SK-N-MC (cell line): ENCODE measurements at places on chromosomes 5 and 9.
A peak's percentile ranks its signal among the peaks of the same experiment; 100 is the strongest.

DNA sequence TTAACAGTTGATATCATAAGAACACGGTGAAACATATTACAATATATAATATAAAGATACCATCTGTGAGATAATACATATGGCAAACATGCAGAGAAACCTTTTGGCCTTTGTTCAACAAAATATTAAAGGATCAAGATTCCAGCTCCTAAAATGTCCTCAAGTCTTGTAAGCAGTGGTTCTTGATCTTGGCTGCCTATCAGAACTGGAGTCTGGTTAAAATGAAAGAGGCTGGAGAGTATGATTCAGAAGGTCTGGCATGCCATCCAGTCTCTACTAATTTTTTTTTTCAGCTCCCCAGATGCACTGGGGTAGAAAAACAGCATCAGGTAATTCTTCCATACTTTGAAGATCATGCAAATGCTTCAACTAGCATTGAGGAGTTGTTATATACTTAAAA is 83.2 kb downstream of the TNC start:
- DNase-seq = no peak

DNA sequence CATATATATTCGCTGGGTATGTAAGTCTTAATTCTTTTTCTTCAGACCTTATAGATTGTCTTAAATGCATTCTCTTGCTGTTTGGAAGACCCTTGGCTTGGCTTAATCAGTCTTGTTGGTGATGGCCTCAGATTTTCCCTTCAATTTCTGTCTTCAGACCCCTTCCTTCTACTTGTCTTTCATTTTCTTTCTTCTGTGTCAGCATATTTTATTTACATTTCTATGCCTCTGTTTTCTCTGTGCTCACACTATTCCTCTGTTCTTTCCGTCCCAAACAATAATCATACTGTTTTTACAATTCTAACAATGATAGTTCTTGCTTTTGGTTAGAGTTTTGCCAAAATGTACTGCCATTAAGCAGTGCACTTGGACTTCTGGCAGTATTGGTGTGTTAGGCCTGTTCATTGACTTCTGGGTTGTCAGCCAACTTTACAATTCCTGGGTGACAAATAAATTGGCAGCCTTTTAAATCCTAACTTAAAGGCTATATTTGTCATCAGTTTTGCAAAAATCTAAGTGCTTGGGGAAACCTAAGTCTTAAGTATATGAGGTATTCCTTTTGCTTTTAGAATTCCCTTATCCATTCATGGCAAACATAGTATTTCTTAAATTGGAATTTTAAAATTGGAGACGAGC is 8.0 kb downstream of the SRFBP1 start:
- no peak for DNase-seq

- DNase-seq = no peak
Measured at GRCh38 chr5:79261897-79262296, 26.0 kb downstream of the JMY start.

DNA sequence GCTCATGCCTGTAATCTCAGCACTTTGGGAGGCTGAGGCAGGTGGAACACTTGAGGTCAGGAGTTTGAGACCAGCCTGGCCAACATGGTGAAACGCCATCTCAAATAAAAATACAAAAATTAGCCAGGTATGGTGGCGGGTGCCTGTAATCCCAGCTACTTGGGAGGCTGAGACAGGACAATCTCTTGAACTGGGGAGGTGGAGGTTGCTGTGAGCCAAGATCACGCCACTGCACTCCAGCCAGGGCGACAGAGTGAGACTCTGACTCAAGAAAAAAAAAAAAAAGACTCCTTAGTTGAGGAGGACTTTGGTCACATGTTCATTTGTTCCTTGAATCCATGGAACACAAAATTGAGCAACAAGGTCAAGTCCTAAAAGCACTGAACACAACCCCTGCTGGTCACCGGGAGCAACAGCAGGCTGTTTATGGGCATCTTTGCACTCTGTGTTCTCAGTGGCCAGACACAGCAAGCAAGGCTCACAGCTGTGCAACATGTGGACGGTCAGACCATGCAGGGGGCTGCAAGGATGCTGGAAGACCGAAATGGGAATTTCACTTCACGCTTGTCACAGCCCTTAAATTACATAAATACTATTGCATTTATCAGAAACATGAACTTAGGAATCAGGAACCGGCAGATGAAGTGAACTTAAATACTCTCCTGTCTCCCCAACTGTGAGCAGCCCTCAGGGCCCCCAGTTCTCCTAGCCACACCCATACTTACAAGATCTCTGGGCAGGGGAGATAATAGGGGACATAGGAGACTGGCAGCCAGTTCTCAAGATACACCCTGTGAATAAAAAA is 2.8 kb downstream of the GBGT1 start:
- DNase-seq = no peak

GRCh38 chr9:75891771-75892215 is 1.3 kb downstream of the PCSK5 start:
- DNase-seq = no peak

DNA sequence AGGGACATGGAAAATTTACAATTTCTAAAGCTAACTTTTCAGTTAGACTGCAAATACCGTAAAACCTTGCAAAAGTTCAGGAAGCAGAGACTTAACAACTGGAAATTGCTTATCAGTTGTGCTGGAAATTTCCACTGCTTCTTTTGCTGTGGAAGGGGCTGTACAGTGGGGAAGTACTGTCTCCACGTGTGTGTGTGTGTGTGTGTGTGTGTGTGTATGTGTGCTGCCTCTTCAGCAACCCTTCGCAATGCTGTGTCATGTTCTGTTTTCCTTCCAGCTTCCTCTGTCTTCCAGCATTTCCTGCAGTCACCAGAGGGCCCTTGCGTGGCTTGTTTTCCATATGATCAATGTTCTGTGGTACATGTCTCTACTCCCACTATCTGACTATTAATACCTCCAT is 87.5 kb upstream of the RANBP3L start:
- peak; percentile 58 for DNase-seq

DNA sequence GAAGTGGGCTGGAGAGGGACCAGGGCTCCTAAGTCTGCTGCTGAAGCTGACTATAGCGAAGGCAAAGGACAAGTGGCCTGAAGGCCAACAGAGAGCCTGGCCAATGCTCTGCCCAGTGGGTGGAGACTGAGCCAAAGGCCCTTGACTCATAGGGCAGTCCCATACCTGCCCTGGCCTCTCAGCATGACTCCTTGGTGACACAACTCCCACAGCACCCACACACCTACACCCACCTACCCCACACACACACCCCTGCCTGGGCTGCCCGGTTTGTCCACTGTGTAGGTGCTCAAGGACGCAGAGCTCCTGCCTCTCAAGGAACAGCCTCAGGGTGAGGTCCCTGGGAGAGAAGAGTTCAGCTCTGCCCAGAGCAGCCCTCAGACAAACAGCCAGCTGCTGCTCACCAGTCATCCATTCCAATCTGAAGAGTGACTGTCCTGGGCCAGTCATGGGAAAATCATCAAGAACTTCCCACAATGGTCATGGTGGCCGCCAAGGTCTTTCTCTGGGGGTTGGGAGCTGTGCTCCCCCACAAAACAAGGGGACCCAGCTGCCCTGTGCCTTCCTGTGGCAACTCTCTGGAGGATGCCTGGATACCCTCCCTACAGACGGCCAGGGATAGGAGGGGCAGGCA is 5.0 kb downstream of the TNIP1 start:
- no peak for DNase-seq

DNA sequence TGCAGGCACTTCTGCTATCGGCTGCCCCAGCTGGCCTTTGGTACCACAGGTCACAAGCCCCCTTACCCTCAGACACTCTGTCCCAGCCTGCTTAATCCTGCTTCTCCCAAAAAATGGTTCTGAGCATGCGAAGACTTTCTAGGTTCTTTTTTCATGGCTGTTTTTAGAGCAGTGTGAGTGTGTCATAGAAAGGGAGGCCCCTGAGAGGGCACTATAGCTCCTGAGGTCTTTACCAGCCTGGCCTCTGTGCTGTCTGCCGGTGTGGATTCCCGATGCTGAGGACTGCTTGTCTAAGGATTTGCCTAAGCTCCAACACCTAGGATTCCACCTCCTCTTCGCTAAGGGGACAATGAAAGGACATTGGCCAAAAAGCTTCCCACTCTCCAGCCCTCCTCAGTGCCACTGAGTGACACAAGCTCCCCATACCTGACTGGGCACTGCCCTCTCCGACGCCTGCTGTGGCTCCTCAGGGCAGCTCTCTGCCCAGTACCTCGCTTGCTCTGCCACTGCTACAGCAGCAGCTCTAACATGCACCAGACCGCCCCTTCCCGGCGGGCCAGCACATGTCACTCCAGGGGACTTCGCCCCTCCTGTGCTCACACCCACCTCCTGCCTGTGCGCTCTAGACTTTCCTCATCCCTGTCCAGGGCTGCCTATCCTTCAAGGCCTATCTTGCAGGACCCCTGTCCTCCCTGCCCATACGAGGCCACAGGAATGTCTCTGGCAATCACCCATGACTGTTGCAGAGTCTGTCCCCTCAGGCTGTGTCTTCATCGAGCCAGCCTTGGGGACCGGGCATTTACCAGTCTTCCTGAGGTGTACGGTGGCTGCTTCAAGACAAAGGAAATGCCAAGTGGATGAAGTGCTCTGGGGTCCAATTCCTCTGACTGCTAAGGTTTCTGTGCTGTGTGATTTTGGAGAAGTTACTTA is 21.0 kb downstream of the MACROH2A1 start:
- DNase-seq = no peak

DNA sequence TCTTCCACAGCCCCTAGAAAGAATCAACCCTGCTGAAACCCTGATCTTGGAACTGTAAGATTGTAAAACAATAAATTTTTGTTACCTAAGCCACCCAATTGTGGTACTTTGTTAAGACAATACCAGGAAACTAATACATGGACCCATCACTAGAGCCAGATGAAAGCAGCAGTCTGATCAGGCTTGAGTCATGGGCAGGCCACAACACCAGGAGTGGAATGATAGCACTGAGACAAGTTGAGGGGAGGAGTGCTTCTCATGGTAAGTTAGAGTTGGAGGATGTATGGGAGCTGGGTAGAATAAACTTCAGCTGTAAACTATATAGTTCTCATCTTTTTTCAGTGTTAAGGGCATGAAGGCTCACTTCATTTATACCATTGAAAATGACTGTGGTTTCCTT is 164.4 kb upstream of the OR13F1 start:
- no peak for DNase-seq
